ENCODE measurements at places on chromosomes 3 and 15. TPM values are rescaled to one million over a fixed set of nuclear protein-coding genes. Genes with fewer than 3 reads are reported as not detected.
A peak's percentile ranks its signal among the peaks of the same experiment; 100 is the strongest.

Gene ADGRG7
- total RNA-seq: 0.70 TPM

DNA sequence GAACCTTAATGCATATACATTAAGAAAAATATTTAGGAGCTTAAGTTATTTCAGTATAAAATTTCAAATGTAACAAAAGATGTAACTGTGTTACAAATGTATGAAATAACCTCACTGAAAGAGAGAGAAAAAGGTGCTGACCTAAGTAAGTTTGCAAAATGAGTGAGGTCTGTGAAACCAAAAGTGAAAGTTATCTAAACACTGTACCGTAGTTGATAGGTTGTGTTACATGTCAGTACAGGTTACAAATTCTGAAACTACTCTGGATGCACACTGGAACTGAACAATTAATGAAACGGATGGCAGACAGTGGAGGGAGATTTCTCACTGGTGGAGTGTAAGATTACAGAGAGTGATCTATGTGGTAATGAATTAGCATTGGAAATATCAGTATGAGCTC is 420.7 kb downstream of the ZNF385D start:
- H3K4me1 ChIP-seq: no peaks in the 10 kb centered on the region
- peak overlapping the region; percentile 3 for H3K4me3 ChIP-seq
- DNase-seq: no peak
- no peaks in the 10 kb centered on the region for H3K36me3 ChIP-seq
- H3K27ac ChIP-seq: no peak overlapping the region

GRCh38 chr3:142863010-142863817 is 25.7 kb downstream of the PCOLCE2 start:
- no peaks in the 10 kb centered on the region for H3K4me1 ChIP-seq
- H3K27me3 ChIP-seq: no peaks in the 10 kb centered on the region
- H3K27ac ChIP-seq: no peak overlapping the region
- H3K4me3 ChIP-seq: no peak overlapping the region
- H3K36me3 ChIP-seq: no peaks in the 10 kb centered on the region
- DNase-seq: no peak

DNA sequence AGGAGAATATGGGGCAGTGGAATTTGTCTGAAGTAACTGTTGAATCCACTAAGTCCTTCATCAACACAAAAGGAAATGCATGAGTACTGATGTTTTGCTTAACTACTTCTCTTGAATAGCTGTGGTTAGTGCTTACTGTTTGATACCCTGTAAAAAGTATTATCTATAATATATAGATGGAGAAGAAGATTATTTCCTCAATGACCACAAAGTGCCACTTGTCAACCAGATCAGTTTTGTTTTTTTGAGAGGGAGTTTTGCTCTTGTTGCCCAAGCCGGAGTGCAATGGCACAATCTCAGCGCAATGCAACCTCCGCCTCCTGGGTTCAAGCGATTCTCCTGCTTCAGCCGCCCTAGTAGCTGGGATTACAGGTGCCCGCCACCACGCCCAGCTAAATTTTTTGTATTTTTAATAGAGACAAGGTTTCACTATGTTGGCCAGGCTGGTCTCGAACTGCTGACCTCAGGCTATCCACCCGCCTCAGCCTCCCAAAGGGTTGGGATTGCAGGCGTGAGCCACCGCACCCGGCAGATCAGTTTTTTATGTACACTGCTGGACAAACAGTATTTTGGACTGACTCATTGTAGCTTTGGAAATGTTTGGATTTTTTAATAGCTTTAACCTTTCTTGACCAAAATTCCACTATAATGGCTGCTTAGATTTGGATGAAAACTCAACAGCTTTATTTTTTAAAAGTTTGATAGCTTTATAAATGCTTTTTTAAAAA is 1.5 kb upstream of the RPLP1 start:
- H3K27ac ChIP-seq: peak overlapping the region; percentile 91
- no peaks in the 10 kb centered on the region for H3K36me3 ChIP-seq
- peaks cover 5% of the 10 kb centered on the region for H3K4me1 ChIP-seq
- DNase-seq: no peak
- H3K4me3 ChIP-seq: no peak overlapping the region

DNA sequence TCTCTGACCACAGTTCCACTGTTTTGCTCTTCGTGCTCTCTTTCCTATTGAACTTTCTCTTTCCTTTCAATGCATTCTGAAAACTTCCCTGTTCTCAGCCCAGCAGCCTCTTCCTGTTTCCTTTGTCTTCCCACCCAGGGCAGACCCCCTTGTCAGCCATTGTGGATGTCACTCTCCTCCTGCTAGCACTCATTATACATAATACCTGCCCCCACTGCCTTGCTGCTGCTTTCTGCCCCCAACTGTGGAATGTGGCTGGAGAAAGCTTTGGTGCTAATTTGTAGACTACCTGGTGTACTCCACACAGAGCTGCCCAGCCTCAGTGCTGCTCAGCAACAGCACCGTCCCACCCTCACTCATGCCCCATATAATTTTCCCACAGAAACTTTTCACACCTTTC is 80.2 kb downstream of the CHCHD6 start:
- no peaks in the 10 kb centered on the region for H3K36me3 ChIP-seq
- no peak overlapping the region for H3K27ac ChIP-seq
- no peaks in the 10 kb centered on the region for H3K27me3 ChIP-seq
- no peak overlapping the region for H3K4me3 ChIP-seq
- H3K4me1 ChIP-seq: no peaks in the 10 kb centered on the region
- DNase-seq: no peak

Gene NANOGP8
- total RNA-seq: not detected

GRCh38 chr3:44418549-44418948 is 58.9 kb downstream of the ZNF445 start:
- H3K27me3 ChIP-seq: no peaks in the 10 kb centered on the region
- H3K4me1 ChIP-seq: no peaks in the 10 kb centered on the region
- no peak overlapping the region for H3K4me3 ChIP-seq
- H3K36me3 ChIP-seq: no peaks in the 10 kb centered on the region

Gene C3orf85
- total RNA-seq: not detected

Gene RBP2
- total RNA-seq: not detected

Gene GLDN
- 0.77 TPM for total RNA-seq

Gene CCDC32
- total RNA-seq: 24.3 TPM

Gene WDR49
- 23.1 TPM for total RNA-seq

Gene NTRK3
- 41.2 TPM for total RNA-seq

Gene COL6A5
- total RNA-seq: not detected

DNA sequence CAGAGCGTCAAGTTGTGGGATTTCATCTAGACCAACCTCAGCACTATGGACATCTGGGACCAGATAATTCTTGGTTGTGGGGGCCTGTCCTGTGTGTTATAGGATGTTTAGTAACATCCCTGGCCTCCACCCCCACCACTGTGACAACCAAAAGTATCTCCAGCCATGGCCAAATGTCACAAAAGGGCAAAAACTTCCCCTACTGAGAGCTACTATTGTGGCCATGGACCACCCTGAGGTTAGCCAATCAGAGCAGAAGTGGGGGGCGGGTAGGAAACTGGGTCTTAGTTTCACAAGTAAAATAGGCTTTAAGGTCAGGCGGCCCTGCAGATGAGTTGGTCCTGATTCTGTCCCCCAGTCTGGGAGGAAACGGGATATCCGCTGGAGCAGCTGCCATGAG is 25.4 kb downstream of the KIF7 start:
- no peaks in the 10 kb centered on the region for H3K36me3 ChIP-seq
- H3K4me3 ChIP-seq: no peak overlapping the region
- H3K27ac ChIP-seq: no peak overlapping the region

DNA sequence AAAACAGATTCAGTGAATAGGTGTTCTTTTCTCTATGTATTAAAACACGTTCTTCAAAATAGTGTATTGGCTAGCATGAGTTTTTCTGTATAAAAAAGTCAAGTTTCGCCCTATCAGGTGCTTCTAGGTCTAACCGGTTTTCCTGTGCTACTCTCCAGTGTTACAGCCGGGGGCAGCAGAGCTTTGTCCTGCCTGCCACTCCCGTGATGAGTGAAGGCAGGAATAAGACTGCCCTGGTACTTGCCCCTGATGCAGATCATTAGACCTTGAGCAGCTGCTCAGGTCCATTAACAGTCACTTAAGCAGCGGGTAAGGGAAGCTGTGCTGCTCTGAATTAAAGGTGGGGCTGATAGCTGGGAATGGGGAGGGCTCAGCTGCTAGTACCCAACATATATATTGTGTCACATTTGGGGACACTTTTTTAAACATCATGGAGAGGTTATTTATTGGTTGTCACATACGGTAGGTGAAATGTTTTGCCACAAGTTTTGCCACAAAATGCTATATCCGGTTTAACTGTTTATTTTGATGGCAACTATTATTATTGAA is 1.3 kb upstream of the UNC13C start:
- H3K27ac ChIP-seq: no peak overlapping the region
- H3K4me1 ChIP-seq: no peaks in the 10 kb centered on the region
- no peak for DNase-seq
- H3K36me3 ChIP-seq: no peaks in the 10 kb centered on the region

DNA sequence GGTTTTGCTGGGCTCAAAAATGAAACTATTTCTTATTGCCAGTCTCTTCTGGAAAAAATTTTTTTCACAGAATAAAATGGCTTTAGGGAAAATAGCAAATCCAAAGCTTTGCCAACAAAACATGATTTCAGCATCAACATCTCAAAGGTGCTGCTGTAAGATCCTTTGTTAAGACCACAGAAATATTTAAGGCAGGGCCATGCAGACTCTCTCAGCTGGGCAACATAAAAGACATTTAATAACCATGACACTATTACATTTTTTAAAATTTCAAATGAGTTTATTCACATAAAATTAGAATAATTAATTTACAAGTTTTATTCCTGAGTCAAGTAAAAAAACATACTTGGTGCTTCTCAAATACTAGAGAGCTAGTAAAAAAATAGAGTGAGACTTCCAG is 527.1 kb upstream of the DPPA4 start:
- DNase-seq: no peak
- H3K27me3 ChIP-seq: no peaks in the 10 kb centered on the region
- H3K4me3 ChIP-seq: no peak overlapping the region
- H3K27ac ChIP-seq: no peak overlapping the region
- H3K36me3 ChIP-seq: no peaks in the 10 kb centered on the region
- no peaks in the 10 kb centered on the region for H3K4me1 ChIP-seq

GRCh38 chr3:123053107-123053506 is 13.7 kb upstream of the PDIA5 start:
- no peak for DNase-seq
- H3K36me3 ChIP-seq: no peaks in the 10 kb centered on the region
- no peak overlapping the region for H3K4me3 ChIP-seq
- H3K27ac ChIP-seq: no peak overlapping the region
- H3K4me1 ChIP-seq: no peaks in the 10 kb centered on the region

Gene ECE2
- not detected for total RNA-seq

GRCh38 chr3:124559846-124560574 is 170.2 kb upstream of the UMPS start:
- H3K27ac ChIP-seq: peak overlapping the region; percentile 53
- H3K4me3 ChIP-seq: no peak overlapping the region
- H3K27me3 ChIP-seq: no peaks in the 10 kb centered on the region

Gene SNTN
- not detected for total RNA-seq

- H3K27me3 ChIP-seq: no peaks in the 10 kb centered on the region
- H3K36me3 ChIP-seq: no peaks in the 10 kb centered on the region
- no peak for DNase-seq
- H3K4me1 ChIP-seq: no peaks in the 10 kb centered on the region
These were observed 14.0 kb downstream of the PBRM1 start for GRCh38 chr3:52671676-52672075.

GRCh38 chr3:185423178-185423577 is 60.2 kb downstream of the MAP3K13 start:
- no peak for DNase-seq
- H3K4me3 ChIP-seq: no peak overlapping the region
- H3K27ac ChIP-seq: no peak overlapping the region

DNA sequence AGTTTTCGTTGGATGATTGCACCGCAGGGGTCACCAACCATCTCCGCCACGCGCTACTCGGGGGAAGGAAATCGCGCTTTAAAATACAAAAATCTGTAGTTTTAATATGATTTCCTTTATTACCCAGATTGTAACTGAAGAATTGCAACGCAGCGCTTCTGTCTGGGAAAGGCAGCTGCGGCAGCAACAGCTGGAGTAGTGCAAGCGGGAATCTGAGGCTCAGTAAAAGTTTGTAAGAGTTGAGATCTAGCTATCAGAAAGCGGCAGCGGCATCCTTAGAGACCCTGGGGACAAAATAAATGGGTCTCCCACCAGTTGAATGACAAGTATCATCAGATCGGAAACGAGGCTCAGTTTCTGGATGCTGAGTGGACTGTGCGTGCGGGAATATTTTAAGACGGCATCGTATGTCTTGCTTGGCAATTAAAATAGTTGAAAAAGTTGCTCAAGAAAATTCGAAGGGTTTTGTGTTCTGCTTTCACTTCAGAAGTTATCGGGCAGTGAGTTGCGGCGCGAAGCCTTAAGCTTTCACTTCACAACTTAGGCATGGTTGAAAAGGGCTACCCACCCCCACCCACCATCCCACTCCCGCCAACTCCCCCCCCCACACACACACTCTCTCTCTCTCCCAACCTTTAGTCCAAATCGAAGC is 2.7 kb downstream of the MECOM start:
- no peaks in the 10 kb centered on the region for H3K4me1 ChIP-seq
- H3K4me3 ChIP-seq: peak overlapping the region; percentile 43
- peak overlapping the region; percentile 58 for H3K27ac ChIP-seq
- DNase-seq: no peak
- no peaks in the 10 kb centered on the region for H3K36me3 ChIP-seq

DNA sequence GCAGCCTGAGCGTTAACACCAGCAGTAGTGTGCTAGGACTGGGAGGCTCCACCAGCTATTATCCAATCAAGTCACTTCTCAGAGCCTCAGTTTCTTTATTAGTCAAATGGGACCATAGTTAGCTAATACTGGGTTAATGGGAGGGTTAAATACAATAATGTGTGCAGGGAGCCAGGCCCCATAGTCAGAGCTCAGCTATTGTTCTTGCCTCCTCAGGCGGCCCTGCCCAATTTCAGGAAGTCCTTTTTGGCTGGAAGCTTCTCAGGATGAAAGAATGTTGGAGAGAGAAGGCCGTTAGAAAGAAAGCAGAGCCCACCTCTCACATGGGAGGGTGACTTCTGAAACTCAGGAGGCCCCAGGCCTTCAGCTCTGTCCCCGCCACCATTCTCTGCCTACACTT is 39.5 kb upstream of the SMAD6 start:
- no peak overlapping the region for H3K27ac ChIP-seq
- DNase-seq: no peak
- H3K4me3 ChIP-seq: no peak overlapping the region
- no peaks in the 10 kb centered on the region for H3K27me3 ChIP-seq
- no peaks in the 10 kb centered on the region for H3K36me3 ChIP-seq
